Amniotic stem cell (primary cell): ENCODE measurements at places on chromosomes 5 and 9.

GRCh38 chr5:39942606-39943005 is 517.8 kb upstream of the DAB2 start:
- no peak for DNase-seq

- no peak for DNase-seq
Observed at GRCh38 chr5:179123491-179124272, 63.5 kb downstream of the ZNF354C start.

GRCh38 chr5:37882636-37883035 is 42.8 kb upstream of the GDNF start:
- DNase-seq: no peak

- no peak for DNase-seq
Observed at GRCh38 chr5:2740051-2740875, 11.2 kb downstream of the IRX2 start.

DNA sequence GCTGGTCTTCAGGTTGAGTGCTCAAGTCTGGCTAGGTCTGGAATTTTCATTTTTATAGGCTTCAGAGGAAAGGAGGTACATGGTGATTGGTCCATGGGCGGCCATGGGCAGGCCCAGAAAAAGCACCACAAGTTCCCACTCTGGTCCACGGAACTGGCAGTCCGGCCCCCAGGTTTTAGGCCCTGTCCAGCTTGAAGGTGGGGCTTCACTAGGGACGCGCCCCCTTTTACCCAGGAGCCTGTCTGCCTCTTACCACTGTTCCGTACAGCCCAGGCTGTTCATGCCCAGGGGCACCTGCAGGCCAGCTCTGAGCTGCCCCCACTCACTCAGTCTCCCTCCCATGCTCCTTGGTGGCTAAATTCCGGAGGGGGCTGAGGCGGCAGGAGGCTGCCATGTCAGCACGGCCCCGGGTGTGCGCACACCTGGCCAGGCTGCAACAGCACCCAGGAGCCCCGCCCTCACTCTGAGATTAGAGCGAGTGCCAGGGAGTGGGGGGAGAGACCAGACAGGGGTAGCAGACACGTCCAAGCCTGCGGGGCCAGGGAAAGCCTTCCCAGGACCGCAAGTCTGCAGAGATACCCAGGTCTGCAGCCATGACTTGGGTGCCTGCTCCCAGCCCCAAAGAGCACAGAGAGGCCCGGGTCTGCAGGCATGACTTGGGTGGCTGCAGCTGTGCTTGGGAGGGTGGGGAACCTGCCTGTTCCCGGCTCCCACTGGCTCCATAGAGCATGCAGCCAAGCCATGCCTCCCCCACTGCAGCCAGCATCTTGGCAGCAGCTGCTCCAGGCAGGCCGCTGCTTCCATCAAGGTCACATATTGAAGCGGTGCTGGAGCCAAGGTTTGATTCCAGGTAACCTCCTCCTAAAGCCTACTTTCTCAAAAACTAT is 390.2 kb upstream of the SGCD start:
- DNase-seq: no peak

DNA sequence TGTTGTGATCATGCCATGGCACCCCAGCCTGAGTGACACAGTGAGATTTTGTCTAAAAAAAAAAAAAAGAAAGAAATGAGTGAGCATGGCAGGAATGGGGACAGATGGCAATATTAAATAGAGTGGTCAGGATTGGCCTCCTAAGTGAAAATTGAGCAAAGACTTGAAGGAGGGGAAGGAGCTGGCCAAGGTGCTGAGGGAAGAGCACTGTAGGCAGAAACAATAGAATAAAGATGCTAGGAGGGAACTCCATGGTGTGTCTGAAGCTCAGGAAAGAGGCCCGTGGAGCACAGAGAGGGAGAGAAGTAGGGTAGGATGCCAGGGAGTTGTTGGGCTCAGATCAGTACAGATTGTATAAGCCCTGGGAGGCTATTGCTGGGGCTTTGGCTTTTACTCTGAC is 64.4 kb upstream of the PCAT7 start:
- DNase-seq: no peak

DNA sequence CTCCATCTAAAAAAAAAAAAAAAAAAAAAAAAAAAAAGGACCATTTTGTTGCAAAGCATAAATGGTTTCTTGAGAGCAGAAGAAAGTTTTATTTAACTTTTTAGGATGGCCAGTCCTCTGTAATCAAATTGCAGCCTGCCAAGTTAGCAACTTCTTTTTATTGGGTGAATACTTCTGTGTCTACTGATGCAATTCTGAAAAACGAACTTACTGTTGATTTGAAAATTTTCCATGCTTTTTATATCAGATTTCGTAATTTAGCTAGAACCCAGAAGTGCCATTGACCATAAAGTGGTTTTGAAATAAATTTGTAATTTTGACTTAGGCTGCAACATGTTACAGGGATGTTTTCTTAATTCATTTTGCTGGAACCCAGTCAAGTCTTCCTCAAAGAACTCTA is 269.1 kb upstream of the ACTBL2 start:
- DNase-seq: no peak

DNA sequence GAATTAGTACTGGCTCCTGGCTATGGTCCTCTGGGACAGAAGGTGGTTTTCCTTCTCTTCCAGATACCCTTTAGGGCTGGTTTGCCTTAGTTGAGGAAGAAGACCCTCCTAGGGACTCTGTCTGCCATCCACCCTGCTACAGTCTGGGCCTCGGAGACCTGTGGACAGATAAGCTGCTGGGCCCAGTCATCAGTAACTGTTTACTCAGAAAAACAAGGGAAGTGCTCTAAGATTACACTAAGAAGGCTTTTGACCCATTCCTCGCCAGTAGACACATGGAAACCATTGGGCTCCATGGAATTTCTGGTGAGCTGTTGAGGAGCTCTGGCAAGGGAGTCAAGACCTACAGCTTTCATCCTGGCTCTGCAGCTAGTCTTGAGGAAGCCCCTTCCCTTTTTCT is 31.2 kb downstream of the LARP1 start:
- DNase-seq: no peak

DNA sequence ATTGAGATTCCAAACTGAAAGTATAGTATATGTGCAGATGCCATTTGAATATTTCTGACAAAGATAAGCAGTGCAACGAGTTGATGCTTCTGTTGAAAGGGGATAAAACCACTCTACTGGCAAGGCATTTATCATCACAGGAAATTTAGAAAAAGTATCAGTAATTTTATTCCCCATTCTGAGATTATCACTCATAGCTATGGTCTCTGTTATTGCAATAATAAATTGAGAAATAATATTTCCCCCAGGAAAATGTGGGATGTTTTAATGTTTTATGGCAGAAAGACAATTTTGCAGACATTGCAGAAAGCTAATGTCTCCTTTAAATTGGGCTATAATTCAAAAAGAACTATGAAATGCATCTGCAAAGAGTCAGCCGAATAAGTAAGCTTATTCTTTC is 1612.7 kb upstream of the ACO1 start:
- DNase-seq: no peak

DNA sequence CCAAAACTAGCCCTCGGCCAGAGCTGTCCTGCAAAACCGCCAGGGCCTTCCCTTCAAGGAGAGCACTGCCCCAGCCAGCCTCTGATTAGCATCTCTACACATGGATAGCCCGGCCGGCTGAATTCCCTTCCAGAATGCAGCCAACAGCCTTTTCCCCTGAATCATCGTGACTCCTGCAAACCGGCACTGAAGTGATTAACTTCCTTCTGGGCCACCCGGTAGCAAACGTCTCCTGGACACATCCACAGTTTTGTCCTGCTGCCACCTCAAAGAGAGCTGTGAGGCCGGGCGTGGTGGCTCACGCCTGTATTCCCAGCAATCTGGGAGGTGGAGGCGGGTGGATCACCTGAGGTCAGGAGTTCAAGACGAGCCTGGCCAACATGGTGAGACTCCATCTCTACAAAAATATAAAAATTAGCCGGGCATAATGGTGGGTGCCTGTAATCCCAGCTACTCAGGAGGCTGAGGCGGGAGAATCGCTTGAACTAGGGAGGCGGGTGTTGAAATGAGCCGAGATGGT is 21.1 kb upstream of the EEIG1 start:
- DNase-seq: peak; percentile 87

DNA sequence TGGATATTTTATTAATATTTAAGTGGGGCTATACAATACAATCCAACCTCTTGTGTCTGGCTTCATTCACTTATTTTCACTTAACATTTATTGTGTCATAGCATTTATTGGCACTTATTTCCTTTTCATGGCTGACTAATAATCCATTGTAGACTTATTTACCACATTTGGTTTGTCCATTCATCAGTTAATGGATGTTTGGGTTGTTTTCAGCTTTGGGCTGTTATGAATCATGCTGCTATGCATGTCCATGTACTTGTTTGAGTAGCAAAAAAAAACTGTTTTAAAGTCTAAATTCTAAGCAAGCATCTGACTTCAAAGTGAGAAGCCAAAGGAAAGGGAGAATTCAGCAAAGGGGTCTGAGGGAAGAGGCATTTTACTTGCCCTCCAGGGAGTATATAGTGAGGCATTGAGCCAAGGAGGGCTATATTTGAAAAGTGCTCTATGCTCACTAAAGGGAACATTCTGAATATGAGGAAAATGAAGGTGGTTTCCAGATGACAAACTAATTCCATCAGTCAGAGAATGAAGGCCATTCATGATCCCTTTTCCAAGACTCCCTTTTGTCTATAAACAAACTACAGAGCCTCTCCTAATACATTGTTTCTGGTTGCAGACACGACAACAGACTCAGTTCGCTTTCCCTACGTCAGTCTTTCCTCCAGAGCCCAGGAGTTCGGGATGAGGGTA is 532.8 kb upstream of the KLF4 start:
- DNase-seq: no peak

DNA sequence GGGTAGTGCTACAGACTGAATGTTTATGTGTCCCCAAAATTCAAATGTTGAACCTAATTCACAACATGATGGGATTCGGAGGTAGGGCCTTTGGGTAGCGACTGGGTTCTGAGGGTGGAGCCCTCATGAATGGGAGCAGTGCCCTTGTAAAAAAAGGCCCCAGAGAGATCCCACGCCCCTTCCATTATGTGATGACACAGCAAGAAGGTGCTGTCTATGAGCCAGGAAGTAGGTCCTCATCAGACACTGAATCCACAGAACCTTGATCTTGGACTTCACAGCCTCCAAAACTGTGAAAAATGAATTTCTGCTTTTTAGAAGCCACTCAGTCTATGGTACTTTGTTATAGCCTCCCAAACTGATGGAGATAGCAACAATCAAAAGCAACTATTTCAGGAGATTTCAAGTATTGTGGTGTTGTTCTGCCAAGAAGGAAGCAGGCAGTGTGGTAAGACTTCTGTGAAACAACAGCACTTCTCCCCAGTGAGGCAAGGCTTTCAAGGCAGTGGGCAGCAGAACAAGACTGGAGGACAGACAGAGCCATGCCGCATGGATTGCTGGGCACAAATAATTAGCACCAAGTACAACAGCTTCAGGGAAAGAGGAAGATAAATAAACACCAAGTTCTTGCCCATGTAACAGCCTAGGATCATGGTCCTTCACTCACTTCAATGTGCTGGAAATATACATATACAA is 76.1 kb downstream of the OR2K2 start:
- DNase-seq: no peak

DNA sequence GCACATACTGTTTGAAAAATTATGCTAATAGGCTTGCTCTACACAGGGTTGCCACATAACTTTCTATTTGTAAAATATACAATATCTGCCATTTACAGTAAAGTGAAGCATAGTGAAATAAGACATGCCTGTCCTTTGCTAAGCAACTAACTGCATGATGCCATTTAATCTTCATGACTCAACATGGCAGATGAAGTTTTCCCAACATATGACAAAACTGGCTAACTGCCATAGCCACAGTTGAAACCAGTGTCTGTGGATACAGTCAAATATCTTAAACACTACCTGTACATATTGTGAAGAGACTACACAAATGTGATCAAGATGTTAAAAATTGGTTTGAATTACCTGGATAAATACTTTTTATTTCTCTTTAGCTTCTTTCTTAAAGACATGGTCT is 3.1 kb upstream of the DMAC1 start:
- no peak for DNase-seq

GRCh38 chr5:68288707-68289134 is 73.2 kb downstream of the PIK3R1 start:
- DNase-seq: no peak

DNA sequence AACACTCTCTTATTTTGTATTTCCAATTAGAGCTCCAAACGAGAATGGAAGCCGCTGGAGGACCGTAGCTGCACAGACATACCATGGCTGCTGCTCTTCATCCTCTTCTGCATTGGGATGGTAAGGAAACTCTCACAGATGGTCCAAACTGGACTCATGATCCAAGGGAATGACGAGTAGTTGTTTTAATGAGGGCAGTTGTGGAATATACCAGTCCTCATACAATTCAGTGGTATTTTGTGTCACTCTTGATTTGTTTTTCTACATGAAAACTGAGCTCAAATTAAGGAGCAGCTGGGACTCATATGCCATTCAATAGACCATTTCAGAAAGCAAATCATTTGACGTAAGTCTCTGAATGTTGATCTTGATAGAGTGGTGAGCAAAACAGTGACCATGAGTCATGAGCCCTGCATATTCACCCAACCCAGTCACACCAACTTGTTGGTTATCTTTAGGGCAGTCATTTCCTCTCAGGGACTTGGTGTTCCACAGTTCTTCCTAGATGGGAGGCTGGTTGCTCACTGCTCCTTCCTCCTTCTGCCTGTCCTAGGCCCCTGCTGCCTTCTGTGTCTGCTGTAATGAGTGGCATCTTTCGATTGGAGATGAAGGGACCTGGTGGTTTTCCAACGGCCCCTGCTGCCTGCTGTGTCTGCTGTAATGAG is 54.9 kb downstream of the SLC44A1 start:
- peak; percentile 68 for DNase-seq

- DNase-seq: peak; percentile 52
Observed at GRCh38 chr5:149618581-149619248, 37.4 kb downstream of the ARHGEF37 start.

GRCh38 chr9:104808035-104808614 is 44.2 kb downstream of the NIPSNAP3B start:
- no peak for DNase-seq

- DNase-seq: no peak
Observed at GRCh38 chr9:35725362-35725761, 6.6 kb downstream of the TLN1 start.

GRCh38 chr9:103068753-103069152 is 73.6 kb downstream of the CYLC2 start:
- DNase-seq: no peak

- no peak for DNase-seq
Observed at GRCh38 chr5:146359836-146360235, 21.2 kb downstream of the POU4F3 start.

GRCh38 chr5:63726496-63726895 is 235.7 kb downstream of the HTR1A start:
- DNase-seq: no peak

DNA sequence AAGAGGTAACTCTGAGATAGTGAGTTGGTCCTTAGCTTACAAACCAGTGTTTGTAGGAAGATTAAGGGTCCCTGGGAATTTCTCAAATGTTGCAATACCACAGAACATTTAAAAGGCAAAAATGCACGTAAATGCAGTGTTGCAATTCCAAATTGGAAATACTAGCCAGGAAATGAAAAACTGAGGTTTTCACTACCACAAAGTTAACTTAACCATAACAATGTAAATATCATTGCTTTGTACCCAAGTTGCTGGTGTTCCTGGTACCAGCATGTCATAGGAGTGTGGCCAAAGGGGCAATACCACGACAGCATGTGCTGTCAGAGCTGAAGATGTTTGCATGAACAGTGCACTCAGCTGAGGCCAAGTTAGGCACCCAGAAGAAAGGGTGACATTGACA is 382.9 kb downstream of the GLIS3 start:
- no peak for DNase-seq
